Left lung (tissue), 14 donors: ENCODE measurements at places on chromosomes 5 and 9.

GRCh38 chr5:88119535-88120125, 149.0 kb downstream of the TMEM161B start:
- no peak for DNase-seq

- DNase-seq = no peak
These were observed 31.2 kb downstream of the CDK7 start for GRCh38 chr5:69265931-69266330.

DNA sequence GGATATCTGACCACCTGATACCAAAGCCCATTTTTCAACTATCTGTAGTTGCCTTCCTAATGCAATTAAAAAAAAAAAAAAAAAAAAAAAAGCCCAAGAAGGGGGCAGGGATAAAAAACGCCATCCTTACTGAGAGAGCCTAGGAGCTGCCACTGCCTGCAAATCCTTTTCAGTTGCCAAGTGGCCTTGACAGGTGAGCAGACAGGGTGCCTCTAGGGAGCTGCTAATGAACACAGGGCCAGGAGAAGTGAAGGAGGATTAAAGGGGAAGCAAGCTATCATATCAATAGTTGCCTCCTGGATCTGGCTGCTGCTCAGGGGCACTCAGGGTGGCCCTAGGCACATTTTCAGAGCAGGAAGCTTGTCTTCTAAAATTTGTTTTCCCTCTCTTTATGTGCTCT, 547.4 kb downstream of the TLE1 start:
- no peak for DNase-seq

GRCh38 chr9:38384990-38385848, 7.3 kb upstream of the ALDH1B1 start:
- DNase-seq = no peak

DNA sequence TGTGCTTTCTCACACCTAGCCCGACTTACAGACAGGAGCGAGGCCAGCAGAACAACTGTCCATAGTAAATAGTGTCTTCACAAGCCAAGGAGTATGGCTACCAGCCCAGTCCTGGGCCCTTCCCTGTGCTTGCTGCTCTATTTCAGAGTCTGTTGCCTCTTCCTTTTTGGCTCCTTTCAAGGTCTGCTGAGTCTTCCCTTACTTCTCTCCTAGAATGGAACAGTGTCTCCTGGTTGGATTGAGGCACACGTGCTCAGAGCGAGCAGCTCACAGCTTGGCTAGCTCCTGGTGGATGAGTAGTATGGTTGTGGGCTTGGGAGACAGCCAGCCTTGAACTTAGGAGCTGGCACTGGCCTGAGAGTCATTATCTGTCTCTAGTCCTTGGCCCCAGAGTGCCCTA, 72.8 kb downstream of the TLE4 start:
- DNase-seq = no peak

GRCh38 chr5:149617760-149618306, 36.5 kb downstream of the ARHGEF37 start:
- no peak for DNase-seq

DNA sequence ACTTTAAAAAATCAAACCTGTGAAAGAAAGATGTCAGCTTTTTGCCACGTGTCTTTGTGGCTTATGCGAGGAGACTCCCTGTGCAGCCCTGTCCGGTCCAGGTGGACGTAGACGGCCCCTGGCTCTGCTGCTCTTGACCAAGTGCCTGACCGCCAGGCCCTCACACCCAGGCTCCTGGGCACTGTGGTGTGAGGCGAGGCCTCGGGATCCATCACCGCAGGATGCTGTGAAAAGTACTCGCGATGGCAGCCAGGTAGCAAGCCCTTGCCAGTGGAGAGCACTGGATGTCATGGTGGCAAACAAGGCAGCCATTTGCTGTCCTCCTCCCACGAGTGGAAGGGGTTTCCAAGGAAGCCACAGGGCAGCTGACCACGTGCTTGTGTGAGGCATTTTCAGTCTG, 245.1 kb downstream of the CACNA1B start:
- DNase-seq = no peak

- DNase-seq = no peak
These were observed 77.8 kb downstream of the HRH2 start for GRCh38 chr5:175735701-175736100.

GRCh38 chr9:126777733-126778132, 27.1 kb upstream of the ZBTB43 start:
- peak; percentile 8 for DNase-seq

GRCh38 chr9:92159058-92159457, 43.8 kb upstream of the SPTLC1 start:
- no peak for DNase-seq

DNA sequence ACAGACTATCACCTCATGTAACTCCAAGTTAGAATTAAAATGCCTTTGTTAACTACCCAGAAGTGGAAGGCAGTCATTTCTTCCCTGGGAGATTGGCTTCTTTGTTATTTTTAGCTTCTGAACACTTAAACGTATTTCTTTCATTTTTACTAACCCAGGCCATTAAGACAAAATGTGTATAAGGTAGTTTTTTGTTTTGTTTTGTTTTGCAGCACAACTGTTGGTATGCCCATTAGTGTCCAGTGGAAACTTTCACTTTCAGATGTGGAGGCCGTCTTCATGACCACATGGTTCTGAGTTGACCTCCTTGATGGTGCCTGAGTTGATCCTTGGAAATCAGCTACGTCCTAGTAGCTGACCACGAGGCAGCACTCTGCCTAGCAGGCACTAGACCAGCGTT, 264.6 kb upstream of the ZNF608 start:
- no peak for DNase-seq

- DNase-seq = no peak
These were observed 243.0 kb downstream of the PSAT1 start for GRCh38 chr9:78539904-78540303.

- DNase-seq = no peak
These were observed 35.0 kb downstream of the TEX10 start for GRCh38 chr9:100317706-100318105.

DNA sequence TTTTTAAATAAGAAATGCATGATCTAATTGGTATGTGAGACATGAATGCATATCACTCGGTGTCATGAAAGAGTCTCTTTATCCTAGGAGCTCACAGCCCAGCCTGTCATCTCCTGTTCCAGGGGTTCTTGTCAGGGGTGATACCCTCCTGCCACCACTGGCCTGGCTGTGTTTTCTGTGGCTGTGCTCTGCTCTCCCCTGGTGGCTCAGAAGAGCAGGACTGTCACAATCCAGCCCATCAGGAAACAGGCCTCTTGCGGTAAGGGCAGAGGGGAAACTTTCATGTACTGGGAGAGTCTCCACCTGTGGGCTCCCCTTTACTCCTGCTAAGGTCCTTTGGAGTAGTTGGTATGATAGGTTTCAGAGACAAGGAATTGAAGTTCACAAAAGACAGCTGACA, 240.2 kb upstream of the GLRA1 start:
- DNase-seq = no peak

DNA sequence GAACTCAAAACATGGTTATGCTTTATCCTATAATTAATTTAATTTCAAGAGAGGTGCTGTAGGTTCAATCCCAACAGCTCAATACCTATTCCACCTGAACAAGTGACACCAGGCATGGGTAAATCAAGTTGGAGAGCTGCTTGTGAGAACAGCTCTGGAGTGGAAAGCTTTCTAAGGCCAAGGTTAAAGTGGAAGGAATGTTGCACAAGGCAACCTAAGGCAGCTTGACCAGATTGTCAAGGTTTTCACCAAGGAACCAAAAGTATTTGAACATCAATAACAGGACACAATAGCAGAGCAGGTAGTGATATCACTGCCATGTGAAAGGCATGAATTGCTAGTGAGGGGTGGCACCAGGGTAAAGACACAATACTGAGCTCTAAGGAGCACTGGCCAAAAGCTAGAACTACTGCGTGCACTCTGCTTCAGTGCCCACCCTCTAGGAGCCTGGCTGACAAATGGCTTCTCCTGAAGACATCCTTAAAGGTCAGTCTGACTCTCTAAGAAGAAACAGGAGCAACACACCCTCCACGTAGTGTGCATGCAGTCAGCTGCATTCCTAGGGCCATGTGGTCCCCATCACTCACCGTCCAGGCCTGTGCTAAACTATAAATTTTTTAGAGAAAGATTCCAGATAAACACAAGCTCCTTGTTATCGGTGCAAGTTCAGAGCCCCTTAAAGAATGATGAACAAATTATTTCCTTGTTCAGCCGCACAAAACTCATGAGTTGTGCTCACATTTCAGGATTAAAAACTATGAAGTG, 677.7 kb upstream of the KLF4 start:
- DNase-seq = no peak

DNA sequence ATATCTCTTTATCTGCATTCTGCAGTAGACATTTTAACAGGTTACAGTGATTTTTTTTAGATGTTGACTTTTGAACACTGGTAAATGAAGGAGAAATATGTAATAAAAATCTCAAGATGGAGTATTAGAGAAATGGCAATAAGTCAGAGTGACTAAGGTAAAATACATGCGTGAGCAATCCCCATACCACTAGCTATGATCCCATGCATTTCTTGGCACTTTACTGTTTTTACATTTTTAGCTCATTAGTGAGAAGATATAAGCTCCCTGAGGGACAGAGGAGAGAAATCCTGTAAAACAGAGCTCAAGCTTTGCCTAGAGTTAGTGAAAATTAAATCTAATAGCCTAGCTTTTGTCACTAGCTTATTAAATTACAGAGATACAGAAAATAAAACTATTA, 181.9 kb upstream of the TRPM3 start:
- no peak for DNase-seq

- no peak for DNase-seq
These were observed 112.8 kb upstream of the SHB start for GRCh38 chr9:38181866-38182265.

DNA sequence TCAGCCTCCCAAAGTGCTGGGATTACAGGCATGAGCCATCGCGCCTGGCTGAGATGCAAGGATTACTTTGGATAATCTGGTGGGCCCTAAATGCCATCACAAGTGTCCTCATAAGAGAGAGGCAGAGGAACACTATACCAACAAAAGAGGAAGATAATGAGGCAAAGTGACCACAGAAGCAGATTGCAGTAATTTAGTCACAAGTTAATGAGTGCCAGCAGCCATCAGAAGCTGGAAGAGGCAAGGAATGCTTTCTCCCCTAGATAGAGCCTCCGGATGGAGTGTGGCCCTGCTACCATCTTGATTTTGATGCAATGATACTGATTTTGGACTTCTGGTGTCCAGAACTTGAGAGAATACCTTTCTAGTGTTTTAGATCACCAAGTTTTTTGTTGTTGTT, 122.3 kb downstream of the SPATA31D1 start:
- DNase-seq = no peak

- no peak for DNase-seq
These were observed 288.2 kb downstream of the FANCC start for GRCh38 chr9:95029288-95029687.

DNA sequence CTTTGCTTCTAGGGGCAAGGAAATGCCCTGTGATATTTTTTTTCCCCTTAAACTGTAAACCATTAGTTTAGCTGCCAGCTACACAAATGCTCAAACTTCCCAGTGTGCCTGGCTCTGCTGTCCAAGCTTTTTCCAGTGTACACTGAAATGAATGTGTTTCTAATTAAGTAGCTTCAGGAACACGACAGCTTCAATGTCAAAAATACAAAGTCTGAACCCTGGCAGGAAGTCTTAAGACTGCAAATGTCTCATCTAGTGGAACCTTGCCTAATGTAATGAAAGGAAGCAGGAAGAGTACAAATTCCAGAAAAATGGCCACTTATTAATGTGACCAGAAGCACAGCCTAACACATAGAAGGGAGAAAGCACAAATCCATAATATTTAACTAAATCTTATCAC, 255.2 kb downstream of the CRB2 start:
- DNase-seq = no peak

DNA sequence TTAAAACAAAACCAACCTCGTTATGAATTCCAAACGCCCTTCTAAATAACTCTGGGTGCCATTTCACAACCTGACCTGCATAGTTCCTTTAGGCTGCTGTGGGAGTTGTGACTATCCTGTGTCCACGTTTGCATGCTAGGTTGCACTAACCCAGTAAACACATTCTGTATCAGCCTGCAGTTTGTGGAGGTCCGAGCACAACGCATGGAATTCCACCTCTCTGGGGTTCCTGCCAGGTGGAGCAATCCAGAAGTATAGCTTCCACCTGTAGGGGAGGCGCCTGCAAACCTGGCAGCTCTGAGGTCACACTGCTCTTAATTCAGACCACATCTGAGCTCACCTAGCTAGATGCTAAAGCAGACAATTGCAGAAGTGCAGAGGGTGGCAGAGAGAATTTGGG, 57.2 kb downstream of the MARCHF3 start:
- no peak for DNase-seq

DNA sequence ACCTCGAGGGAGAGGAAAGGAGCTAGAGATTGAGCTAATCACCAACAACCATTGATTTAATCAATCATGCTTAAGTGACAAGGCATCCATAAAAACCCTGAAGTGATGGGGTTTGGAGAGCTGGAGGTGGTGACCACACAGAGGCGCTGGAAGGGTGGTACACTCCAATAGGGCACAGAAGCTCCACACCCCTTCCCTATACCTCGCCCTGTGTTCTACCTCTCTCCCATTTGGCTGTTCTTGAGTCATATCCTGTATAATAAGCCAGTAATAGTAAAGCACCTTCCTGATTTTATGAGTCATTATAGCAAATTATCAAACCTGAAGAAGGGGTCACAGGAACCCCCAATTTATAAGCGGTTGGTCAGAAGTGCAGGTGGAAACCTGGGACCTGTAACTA, 18.3 kb downstream of the ACTL7B start:
- no peak for DNase-seq

DNA sequence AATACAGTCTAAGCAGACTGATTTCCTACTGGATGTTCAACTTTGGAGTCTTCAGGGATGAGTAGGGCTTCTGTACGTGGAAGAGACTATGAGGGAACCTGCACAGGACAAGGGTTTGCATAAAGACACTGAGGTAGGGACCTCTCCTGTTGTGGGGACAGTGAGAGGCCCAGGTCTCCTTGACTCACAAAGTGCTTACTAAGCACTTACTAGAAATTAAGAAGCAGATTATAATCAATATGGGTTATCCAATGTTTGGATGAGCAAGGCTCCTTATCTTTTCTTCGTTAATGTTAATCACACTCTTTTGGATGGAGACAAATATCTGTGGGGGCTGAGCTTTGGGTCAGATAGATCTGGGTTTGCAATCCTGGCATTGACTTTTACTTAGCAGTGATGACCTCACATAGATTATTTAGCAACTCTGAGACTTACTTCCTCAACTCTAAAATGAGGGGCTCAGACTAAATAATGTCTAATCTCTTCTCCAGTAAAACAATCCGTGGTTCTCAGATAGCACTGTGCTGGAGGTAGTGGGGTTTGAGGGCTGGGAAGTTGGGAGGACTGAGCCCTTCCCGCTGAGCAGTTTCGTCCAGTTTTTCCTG, 45.9 kb downstream of the PDCD1LG2 start:
- DNase-seq = no peak

DNA sequence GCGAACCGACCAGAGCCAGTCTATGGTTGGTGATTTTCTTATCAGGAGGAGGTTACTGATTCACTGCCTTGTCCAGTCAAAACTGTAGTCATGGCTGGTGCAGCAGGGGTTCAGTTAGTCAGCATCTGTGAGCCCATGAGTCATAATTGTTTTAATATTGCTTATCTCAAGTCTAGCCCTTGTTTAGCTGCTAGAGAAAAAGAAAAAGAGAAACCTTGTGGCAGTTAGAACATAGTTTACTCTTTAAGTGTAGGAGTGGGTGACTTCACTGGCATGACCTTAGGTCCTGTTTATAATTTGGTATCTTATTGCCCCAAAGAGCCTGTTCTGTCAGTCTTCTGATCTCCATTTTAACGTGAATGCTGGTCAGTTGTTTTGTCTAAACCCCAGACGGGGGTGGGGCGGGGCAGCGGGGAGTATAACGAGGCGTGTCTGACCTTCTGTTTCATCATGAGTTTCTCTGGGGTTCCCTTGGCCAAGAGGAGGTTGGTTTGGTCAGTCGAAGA, 76.9 kb upstream of the NFIL3 start:
- no peak for DNase-seq
